ENCODE measurements at places on chromosomes 2 and 18. TPM values are rescaled to one million over a fixed set of nuclear protein-coding genes. Genes with fewer than 3 reads are reported as not detected.

ARHGAP28 gene
- 24.5 TPM for total RNA-seq

FAM117B gene
- 6.9 TPM for total RNA-seq

CYP27C1 gene
- total RNA-seq: 0.59 TPM

CRYBA2 gene
- not detected for total RNA-seq

ALK gene
- total RNA-seq: 0.21 TPM

BAZ2B gene
- 16.3 TPM for total RNA-seq

CYB5A gene
- total RNA-seq: 130 TPM

CYP27A1 gene
- 14.3 TPM for total RNA-seq

IL1B gene
- total RNA-seq: not detected

GCA gene
- total RNA-seq: 23.1 TPM

CLEC4F gene
- not detected for total RNA-seq

REG3A gene
- not detected for total RNA-seq

CYRIA gene
- 1.7 TPM for total RNA-seq

ERBB4 gene
- 5.7 TPM for total RNA-seq

MEMO1 gene
- total RNA-seq: 54.2 TPM

EGR4 gene
- total RNA-seq: 0.04 TPM
